ENCODE measurements at places on chromosomes 1 and 21. TPM values are rescaled to one million over a fixed set of nuclear protein-coding genes. Genes with fewer than 3 reads are reported as not detected.

GRCh38 chr1:110192541-110192940 lies 17.6 kb upstream of the KCNC4 start:
- DNase-seq: no peak

DNA sequence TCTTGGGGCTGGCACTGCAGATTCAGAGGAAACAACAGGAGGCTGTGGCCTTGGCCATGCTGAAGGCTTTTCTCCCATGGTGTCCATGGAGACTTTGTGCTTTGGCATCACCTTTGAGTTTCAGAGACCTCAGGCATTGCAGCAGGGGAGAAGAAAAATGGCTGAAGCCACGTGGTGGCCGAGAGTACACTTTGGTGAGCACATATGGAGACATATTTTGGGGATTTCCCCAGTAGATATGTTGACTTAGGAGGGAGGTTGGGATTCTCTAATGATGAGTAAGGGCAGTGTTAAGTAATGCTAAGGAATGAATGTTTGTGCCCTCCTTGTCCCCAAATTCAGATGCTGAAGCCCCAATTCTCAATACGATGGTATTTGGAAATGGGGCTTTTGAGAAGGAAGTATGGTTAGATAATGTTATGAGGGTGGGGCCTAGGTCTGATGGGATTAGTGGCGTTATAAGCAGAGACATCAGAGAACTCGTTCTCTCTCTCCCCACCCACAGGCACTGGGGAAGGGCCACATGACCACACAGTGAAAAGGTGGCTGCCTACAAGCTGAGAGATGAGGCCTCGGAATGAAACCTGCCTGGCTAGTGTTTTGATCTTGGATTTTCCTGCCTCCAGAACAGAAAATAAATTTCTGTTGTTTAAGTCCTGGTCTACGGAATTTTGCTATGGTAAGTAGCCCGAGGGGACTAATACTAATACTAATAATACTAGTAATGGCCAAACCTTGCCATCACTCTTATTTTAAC lies 98.6 kb downstream of the TBX19 start:
- DNase-seq: no peak

GRCh38 chr1:164950541-164950986 lies 391.6 kb downstream of the PBX1 start:
- no peak for DNase-seq

GRCh38 chr1:19353596-19353995 lies 41.5 kb downstream of the SLC66A1 start:
- DNase-seq: no peak

DNA sequence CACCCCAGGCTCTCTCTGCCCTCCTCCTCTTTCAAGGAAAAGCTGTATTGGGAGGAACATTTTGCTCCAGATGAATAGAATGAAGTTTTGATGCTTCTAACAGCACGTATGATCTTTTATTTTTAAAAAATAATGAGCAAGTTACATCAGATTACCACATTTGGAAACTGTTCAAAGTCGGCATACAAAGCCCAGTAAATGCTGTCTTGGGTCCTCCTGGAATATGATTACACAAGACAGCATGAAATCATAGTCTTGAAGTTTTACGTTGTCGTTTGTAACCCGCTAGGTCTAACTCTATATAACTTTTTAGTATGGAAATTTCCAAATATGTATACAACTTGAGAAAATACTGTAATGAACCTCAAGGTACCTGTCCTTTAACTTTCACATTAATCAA lies 385.6 kb downstream of the HLX start:
- DNase-seq: no peak

GRCh38 chr1:212108981-212109380 lies 73.4 kb downstream of the DTL start:
- no peak for DNase-seq

GRCh38 chr1:200291106-200291505 lies 118.7 kb downstream of the ZNF281 start:
- no peak for DNase-seq

Gene ERG
- 4.4 TPM for total RNA-seq

Gene ETV3L
- not detected for total RNA-seq
